ENCODE measurements at places on chromosomes 2 and 18.

DNA sequence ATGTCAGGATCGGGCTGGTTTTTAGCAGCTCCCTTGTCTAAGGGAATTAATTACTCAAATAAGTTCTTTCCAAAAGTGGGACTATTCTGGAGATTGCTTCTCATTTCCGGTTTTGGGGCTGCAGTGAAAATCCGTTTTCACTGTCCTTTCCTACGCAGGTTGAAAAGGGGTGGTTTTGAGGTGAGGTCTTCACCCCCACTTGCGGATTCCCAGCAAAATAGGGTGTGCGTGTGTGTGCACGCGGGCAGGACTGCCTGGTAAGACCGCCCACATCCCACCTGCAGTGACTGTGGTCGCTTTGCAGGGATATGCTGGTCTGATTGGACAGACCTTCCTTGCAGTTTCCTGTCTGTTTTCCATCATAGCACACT is 472 bp upstream of the PLEKHM3 start:
- no peak for DNase-seq

DNA sequence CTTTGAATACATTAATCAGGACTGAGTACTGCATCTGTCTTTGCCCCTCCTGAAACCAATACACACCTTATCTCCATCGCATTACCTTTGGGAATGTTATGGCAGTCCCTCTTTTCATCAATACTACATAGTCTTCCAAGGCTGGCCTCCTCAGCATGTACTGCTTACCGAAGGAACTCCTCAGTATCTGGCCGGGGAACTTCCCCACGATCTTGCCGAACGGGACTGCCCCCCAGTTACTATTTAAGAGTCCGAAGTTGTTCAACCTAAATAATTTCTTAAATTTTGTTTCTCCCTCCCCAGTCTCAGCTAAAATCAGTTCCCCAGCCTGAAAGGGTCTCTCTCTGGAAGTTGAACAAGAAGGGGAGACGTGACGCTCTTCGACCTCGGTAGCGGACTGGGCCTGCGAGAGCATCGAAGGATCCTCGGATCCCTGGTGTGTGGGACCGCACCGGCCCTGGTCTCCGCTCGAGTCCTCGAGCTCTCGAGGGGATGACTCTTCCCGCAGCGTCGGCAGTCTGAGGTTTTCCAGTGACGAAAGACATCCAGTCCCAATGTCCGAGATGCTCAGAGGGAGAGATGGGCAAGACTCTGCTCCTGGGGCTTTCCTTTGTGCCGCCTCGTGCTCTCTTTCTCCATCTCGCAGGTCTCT is 489 bp downstream of the TRMT61B start:
- no peak for DNase-seq

- no peak for DNase-seq
Observed at GRCh38 chr18:79935925-79936324, 15.5 kb downstream of the SLC66A2 start.

DNA sequence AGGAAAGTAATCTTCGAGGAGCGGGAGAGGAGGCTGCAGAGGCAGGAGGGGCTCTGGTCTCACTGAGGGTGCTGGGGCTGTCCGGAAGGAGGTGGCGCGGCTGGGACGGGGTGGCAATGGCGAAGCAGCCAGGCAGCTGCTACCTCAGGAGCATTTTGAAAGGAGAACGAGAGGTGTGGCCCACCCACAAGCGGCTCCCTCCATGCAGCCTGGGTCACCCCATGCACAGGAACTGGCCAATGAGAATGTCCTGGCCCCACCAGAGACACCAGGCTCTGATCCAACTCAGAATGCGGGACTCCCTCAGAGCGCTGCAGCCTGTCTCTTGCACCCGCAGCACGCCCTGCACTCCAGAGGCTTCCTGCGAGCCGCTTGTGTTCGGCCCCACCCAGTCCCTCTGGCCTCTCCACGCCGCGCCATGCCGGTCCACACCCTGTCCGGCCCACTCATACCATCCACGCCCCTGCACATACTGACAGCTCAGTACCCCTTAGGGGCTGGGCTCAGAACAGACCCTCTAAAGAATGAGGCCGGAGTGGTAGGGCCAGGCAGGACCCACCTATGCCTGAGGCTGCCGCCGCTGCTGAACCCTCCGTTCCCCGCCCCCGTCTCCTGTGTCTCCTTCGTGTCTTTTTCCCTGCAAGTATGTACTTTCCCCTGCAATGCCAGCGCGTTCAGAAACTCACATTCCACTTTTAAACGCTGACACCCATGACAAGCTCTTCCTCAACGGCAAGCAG is 6.4 kb upstream of the BOK start:
- DNase-seq = no peak

- no peak for DNase-seq
Observed at GRCh38 chr2:62264186-62264585, 68.3 kb downstream of the B3GNT2 start.

DNA sequence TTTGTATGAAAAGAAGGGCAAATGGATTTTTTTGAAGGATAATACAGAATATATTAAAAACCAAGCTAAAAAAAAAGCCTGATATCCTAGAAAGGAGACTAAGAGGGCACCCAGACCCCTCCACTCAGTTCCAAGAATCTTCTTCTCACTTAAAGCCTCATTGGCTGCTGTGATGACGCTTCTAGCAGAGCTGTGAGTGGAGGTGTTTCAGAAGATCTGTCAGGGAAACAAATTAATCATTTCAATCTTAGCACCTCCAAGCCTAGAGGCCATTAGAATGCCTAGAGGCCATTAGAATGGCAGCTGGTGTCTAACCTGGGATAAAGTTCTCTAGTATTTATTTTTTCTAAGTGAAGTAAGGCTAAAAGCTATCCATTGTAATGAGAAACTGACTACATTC is 164.2 kb upstream of the TMEM200C start:
- no peak for DNase-seq

- no peak for DNase-seq
Observed at GRCh38 chr2:126793885-126794613, 104.6 kb upstream of the TEX51 start.

- DNase-seq = no peak
Observed at GRCh38 chr2:61538920-61539520, 864 bp upstream of the XPO1 start.

GRCh38 chr2:237011206-237011795 is 74.4 kb upstream of the COPS8 start:
- no peak for DNase-seq

- DNase-seq = no peak
Observed at GRCh38 chr2:133748007-133748700, 179.9 kb upstream of the NCKAP5 start.

GRCh38 chr2:64000630-64001381 is 18.4 kb downstream of the VPS54 start:
- no peak for DNase-seq

- no peak for DNase-seq
Observed at GRCh38 chr2:217182926-217183325, 323.1 kb upstream of the TNP1 start.

- no peak for DNase-seq
Observed at GRCh38 chr2:240255165-240255491, 114.7 kb upstream of the OTOS start.

DNA sequence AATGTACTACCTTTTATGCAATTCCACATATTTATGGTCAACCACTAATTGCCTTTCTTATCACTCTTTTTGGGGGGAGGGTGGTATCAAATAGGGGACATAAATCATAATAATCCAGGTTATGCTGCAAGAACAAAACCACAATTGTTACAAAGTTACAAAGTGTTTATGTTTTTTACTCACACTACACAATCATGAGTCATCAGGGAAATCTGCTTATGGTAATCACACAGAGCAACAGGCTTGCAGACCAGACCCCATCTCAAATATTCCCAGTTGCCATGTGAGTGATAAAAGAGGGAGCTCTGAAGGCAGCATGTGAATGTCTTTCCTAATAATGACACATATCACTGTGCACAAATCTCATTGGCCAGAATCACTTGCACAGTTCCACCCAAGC is 304.7 kb upstream of the TMEFF2 start:
- DNase-seq = no peak

DNA sequence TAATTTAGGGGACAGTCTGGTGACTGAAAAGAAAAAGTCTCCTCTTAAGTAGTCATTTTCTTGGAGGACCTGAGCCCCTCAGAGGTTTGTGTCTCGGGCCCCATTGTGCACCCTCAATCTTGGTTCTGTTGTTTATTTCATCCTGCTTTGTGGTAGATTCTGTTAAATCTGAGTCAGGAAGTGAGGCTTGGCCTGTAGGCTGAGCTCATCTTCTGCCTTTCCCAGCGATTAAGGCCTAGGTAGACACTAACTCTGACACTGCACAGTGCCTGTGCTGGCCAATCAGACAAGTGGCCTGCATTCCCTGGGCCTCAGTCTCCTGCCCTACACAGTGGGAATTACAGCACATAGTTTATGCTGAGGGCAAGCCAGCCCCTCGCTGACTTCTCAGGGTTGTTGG is 80.2 kb downstream of the CTIF start:
- DNase-seq = no peak

DNA sequence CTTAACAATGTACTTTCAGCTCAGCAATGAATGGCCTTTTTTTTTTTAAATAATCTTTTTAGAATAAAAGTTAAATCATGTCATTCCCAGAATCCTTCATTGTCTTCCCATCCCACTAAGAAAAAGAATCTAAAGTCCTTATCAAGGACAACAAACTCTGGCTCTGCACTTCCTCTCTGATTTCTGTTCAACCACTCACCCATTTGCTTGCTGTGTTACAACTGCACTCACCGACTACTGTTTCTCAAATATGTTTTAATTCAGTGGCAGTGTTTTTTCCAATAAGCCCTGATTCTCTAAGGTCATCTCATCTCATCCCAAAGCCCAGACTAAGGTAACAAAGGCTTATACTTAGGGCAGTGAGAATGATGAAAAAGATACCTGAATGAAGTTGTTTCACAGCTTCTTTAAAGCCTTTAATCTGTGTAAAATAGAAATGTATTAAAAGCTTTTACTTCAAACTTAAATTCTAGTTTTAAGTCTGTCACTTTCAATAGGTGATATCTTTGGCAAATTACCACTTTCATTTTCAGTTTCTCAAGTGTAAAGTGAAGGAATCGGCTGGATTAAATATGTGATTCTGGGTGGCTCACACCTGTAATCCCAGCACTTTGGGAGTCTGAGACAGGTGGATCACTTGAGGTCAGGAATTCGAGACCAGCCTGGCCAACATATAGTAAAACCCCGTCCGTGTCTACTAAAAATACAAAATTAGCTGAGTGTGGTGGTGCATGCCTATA is 87.6 kb downstream of the RBBP8 start:
- DNase-seq = no peak
